ENCODE measurements at places on chromosomes 4 and X.

- no peak for DNase-seq
These were observed 1.4 kb upstream of the CT47C1 start for GRCh38 chrX:119071381-119071780.

GRCh38 chrX:12489341-12489740 lies 301.9 kb upstream of the PRPS2 start:
- DNase-seq, result no peak

DNA sequence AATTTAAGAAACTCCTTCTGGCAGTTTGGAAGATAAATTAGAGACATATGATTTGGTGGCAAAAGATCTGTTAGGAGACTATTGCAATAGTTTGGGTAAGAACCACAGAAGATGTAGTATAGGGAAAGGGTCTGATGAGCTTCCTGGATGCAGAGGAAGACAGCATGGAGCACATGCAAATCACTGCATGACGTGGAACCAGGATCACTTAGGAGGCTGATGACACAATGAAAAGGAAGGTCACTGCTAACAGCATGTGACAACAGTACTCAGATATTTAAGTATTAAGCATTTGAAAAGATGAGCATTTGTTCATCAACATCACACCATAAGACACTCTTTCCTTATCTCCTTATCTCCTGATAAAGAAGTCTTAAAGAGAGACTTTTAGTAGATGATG lies 167.8 kb upstream of the LDB2 start:
- DNase-seq, result no peak

GRCh38 chr4:10584042-10584441 lies 100.5 kb downstream of the CLNK start:
- no peak for DNase-seq

DNA sequence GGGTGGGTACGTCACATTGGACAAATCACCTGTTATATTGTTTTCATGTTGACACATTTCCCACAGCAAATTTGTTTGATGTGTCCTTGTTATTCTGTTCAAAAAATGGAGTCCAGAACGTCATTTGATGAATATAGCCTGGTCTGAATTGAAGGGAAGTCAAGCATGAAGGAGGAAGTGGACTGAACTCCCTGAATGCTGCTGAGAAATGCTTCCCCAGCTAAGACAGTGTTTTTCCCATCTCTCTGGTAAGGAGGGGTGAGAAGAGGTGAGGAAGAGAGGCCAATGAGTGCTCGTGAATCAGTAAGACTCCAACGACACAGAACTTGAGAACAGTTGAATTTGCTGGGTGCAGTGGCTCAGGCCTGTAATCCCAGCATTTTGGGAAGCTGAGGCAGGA lies 127.4 kb downstream of the RBM47 start:
- DNase-seq, result no peak

- no peak for DNase-seq
These were observed 133.9 kb upstream of the ADAMTS3 start for GRCh38 chr4:72702948-72703347.

DNA sequence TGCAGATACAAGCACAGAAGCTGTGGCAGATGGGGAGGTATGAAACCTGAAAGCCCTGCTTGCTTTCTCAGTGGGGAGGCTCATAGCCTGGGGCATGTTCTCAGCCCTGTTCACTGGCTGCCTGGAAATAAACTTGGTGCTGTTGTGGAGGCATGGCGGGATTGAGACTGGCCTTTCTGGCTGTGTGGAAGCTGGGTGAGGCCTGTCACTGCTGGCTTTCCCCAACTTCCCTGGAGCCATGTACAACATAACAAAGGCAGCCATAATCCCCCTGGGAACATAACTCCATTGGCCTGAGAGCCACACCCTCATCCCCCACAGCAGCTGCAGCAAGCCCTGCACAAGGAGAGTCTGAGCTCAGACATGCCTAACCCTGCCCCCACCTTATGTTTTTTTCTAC lies 237.7 kb upstream of the TLL1 start:
- DNase-seq, result no peak

DNA sequence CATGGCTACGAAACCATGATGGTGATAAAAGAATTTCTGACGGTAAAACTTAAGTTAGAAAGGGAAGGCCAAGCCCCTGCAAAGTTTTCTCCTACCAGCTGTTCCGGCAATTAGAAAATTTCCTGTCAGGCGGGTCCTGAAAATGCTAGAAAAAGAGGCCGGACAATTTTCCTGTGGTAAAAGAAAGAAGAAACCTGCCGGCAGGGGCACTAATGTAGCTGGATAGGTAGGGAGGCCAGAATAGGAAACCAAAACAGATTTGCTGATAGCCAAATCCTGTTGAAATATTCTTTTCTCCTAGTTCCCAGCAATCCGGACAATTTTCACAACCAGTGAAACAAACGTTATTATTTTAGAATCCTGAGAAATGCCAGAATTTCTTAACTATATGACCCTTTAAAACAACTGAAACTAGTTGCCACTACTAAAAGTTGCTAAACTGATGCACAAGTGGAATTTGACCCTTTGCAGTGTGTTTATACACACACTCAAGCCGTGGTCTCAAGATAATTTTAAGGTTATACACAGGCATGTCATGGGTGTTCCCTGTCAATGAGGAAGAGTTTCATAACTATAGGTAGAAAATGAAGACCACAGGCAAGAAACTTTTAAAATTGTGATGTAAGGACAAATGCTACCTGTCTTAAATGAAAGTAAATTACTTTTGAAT lies 47.7 kb downstream of the RPS6KA3 start:
- no peak for DNase-seq

GRCh38 chr4:42786350-42787078 lies 106.0 kb upstream of the GRXCR1 start:
- DNase-seq, result peak; percentile 83

DNA sequence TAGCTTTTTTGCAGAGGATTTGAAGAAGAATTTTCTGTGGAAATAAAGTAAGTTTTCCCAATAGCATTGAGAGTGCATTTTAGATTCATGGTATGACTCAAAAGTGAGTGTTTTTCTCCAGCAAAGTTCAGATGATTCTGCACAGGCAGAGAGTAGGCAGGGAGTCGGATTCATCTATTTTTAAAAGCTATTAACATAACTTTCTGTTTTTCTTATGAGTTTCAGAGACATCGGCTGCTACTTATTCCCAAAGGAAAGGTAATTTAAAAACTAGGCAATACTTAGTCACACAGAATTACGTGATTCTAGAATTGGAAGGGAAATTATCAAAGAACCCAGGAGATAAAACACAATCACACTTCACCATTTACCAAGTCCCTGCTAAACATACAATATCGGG lies 4.4 kb downstream of the CCDC110 start:
- DNase-seq, result no peak

GRCh38 chr4:99753931-99754330 lies 62.7 kb upstream of the DAPP1 start:
- no peak for DNase-seq

- DNase-seq, result no peak
These were observed 219.0 kb upstream of the EMCN start for GRCh38 chr4:100736641-100737451.

DNA sequence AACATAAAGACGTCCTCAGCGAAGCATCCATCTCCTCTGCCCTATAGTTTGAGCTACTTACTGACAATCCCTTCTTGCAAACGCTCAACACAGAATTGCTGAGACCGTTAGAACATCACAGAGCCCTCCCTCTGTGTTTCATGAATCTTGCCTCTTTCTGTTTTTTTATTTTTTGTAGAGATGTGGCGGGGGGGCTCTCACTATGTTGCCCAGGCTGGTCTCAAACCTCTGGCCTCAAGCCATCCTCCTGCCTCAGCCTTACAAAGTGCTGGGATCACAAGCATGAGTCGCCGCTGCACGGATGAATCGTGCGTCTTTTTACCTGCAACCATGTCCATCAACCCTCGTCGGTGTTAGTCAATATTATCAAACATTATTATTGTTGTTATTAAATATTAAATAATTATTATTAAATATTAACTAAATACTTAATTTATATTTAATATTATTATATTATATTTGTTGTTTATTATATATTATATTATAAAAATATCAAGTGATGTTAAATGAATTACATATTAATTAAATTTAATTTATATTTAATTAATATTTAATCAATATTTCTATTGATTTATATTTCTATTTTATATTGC lies 200.7 kb downstream of the CRLF2 start:
- no peak for DNase-seq

DNA sequence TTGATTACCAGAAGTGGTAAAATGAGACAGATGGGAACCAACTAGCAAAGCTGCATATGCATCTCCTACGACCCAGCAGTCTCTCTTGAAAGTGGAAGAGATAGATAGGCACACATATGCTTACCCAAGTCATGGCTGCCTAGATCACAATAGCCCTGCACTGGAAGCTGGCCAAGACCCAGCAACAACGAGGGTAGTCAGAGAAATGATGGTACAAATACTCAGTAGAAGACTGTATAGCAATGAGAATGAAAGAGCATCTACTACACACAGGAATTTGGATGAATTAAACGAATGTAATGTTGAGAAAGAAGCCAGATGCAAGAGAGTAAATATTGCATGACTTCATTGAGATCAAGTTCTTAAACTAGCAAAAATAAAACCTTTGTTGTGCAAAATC lies 100.3 kb upstream of the FAT1 start:
- no peak for DNase-seq

GRCh38 chr4:115780268-115780667 lies 666.8 kb upstream of the NDST4 start:
- DNase-seq, result no peak

- DNase-seq, result no peak
These were observed 46.9 kb downstream of the CCDC158 start for GRCh38 chr4:76373919-76374552.

DNA sequence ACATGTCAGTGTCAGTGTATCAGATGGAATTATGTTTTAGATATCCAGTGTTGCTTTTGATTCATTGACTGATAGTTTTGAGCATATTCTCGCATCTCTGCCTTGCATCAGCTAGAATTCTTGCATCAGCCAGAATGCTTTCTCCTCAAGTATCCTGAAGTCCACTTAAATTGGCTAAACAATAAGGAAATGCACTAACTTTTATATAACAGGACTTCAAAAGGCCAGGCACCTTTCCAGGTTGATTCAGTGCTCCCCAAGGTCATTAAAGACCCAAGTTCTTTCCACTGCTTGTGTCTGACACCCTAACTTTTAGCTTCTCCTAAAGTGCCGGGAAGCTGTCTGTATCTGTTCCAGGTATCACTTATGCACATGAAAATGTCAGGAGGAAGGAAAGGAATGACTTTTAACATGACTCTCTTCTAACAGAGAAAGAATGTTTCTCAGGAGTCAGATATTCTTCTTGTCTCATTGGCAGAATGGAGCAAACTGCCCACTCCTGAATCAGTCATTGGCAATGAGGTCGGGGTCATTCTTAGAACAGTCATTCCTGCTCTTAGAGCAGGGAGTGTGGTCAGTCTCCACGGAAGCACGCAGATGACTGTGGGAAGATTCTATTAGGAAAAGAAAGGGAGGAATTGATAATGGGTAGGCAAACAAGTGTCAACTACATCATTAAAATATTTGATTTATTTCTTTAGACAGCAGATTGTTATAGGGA lies 92.9 kb upstream of the TLL1 start:
- DNase-seq, result no peak

- DNase-seq, result peak; percentile 11
These were observed 538 bp downstream of the STBD1 start for GRCh38 chr4:76306882-76307659.

DNA sequence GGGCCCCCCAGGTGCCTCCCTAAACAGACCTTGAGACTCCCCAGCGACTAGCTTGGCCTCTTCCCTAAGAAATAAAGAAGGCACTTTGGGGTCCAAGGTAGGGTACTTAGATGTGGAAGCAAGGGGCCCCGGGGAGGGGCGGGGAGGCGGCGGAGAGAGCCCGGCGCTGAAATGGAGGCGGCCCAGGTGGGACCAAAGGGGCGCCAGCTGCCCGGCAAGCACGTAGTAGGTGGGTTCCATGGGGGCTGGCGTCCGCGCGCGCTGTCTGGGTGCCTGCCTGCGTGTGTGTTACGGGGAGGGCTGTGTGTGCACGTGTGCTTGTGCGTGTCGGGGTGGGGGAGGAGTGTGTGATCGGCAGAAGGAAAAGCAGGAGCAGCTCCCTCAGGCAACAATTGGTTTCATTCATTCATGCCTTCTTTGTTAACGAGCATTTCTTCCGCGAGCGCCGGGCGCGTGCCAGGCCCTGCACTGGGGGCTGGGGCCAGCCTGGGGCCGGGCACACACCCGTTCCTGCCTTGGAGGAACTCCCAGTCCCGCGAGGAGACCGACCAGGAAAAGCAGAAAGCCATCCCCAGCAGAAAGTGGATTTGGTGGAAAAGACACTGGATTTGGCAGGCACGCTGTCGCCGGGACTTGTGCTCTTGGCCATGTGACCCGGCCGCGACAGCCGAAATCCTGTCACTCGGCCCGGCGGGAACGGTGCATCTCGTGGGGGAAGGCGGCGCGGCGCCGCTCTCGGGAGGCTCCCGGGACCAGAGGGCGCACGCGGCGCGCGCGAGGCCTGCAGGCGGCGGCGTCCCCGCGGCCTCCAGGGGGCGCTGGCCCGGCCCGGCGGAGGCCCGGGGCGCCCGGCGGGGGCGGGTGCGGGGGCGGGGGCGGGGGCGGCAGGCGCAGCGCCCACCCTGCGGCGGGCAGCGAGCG lies 3.3 kb upstream of the DUSP9 start:
- DNase-seq, result no peak

DNA sequence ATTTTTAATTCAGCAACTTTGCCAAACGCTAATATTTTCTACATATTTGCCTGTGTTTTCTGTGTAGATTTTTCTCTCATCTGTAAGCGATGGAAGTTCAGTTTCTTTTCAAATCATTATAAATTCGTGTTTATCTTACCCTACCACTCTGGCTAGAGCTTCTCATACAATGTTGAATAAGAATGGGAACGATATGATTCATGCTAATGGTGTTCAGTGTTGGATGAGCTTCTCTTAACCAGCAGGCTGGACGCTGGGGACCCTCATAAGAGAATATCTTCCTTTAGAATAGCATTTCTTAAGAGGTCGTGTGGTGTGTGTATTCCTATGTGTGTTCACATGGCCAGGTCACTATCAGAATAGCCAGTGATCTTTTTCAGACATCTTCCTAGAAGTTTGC lies 31.0 kb downstream of the NSDHL start:
- DNase-seq, result no peak

GRCh38 chrX:133290076-133290475 lies 71.9 kb upstream of the TFDP3 start:
- no peak for DNase-seq

- no peak for DNase-seq
These were observed 18.0 kb downstream of the ETDC start for GRCh38 chrX:135327299-135327698.

- no peak for DNase-seq
These were observed at the start of gene PABPC4L for GRCh38 chr4:134201216-134202161. PABPC4L (minus strand) TSS chr4:134201789; CDS start chr4:134201019, 770 bp downstream.

DNA sequence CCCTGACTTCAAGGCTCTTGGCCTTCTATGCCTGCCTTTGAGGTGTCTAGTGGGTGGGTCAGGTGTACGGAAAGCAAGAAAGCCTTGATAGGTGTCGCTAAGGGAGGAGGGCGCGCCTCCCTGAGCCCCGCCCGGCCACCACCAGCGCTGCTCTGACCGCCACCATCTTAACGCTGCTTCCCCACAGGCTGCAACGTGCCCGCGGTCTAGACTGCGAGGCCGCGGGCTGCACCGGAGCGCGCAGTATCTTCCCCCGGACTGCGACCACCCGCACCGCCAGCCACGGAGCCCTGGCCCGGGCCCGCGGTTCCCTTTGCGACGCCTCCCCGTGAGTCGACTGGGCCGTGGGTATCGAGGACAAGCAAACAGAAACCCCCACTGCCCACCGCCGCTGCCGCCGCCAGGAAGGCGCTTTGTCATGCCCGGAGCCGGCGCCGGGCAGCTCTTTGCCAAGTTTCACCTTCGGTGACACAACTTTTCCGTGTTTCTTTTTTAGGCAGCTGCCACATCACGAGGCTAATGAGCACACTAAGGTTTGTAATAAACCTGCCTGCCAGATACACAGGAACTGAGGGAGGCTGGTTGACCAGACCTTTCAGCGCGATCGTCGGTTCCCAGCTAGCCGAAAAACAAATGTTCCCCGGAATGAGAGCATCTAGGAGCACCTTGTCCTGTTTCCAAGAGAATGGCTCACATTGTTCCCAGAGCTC lies 335.8 kb upstream of the F9 start:
- DNase-seq, result no peak

All from COR-L47 (cell line).